ENCODE measurements at places on chromosomes 5 and 9.

- no peak for DNase-seq
Measured at GRCh38 chr5:100469767-100470166, 65.4 kb upstream of the FAM174A start.

- DNase-seq = no peak
Measured at GRCh38 chr5:154871734-154872133, 13.3 kb downstream of the CNOT8 start.

DNA sequence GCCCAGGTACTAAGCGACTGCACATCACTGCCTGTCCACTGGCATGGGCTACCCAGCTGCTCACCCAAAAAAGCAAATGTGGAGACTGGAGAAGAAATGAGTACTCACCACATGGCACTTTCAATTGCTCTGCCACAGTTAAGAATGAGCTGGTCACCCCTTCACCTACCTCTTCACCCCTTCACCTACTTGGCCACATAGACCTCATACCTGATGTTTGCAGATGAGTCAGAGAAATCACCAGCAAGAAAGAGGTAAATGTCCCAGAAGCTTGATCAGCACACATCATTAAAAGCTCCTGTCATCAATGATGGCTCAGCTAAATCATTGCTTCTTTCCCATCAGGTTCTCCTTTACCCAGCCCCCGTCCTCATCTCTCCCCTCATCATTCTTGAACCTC is 7.6 kb upstream of the PRUNE2 start:
- no peak for DNase-seq

DNA sequence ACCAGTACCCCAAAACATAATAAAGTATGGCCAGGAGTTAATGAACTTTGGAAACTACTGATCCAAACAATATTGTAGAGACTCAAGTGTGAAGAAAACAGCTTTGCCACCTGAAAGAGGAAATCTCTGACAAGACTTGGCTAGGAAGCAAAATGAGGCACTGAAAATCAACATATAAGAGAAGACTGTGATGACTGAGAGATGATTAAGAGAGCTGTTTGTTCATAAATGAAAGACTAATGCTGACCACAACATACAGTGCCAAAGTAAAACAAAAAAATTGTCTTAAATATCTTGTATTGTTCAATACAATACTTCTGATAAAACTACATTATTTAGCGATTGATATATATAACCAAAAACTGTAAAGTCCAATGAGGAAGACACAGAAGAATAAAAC is 7.2 kb downstream of the RC3H2 start:
- DNase-seq = no peak

GRCh38 chr5:90606539-90606938 is 47.9 kb downstream of the ADGRV1 start:
- no peak for DNase-seq

DNA sequence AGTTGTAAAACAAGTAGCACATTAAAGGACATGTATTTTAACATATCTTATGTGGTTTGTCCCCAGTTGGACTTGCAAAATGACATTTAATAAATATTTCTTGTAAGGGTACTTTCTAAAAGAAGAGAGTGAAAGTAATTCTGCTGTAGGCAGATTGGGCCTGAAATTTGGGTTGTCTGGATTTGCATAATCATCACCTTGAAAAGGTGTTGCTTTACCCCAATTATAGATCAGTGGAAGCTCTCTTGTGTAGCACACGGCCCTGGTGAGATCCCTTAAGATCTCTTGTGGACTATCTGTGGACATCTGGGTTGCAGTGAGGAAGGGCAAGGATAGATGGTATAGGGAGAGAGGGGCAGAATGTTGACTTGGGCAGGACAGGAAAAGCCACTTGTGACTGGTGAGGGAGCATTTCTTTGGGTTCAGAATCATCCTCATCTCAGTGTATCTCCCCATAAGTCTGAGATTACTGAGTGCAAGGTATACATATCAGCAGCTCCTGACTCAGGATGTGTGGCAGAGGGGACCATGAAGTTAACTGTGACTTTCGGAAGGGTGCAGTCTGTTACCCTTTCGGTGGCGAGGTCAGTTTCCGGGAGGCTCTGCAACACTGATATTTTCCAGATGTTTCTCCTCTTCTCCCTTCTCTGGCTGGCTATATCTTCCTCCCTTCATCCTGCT is 2.0 kb upstream of the TNFAIP8 start:
- no peak for DNase-seq

GRCh38 chr5:56290378-56291078 is 57.4 kb upstream of the ANKRD55 start:
- DNase-seq = no peak

- DNase-seq = no peak
Measured at GRCh38 chr5:55227664-55228430, 732 bp upstream of the MCIDAS start.

Data from fibroblast of gingiva (primary cell).